Astrocyte (in vitro differentiated cells and primary cell): ENCODE measurements at places on chromosomes 6 and 20. TPM values are rescaled to one million over a fixed set of nuclear protein-coding genes. Genes with fewer than 3 reads are reported as not detected.

Gene EEF1A2
- total RNA-seq = 31.8 and 37.6 TPM in 2 replicates

Gene PSMF1
- total RNA-seq = 133 and 139 TPM in 2 replicates

Gene CAPN11
- not detected in 2 replicates for total RNA-seq

DNA sequence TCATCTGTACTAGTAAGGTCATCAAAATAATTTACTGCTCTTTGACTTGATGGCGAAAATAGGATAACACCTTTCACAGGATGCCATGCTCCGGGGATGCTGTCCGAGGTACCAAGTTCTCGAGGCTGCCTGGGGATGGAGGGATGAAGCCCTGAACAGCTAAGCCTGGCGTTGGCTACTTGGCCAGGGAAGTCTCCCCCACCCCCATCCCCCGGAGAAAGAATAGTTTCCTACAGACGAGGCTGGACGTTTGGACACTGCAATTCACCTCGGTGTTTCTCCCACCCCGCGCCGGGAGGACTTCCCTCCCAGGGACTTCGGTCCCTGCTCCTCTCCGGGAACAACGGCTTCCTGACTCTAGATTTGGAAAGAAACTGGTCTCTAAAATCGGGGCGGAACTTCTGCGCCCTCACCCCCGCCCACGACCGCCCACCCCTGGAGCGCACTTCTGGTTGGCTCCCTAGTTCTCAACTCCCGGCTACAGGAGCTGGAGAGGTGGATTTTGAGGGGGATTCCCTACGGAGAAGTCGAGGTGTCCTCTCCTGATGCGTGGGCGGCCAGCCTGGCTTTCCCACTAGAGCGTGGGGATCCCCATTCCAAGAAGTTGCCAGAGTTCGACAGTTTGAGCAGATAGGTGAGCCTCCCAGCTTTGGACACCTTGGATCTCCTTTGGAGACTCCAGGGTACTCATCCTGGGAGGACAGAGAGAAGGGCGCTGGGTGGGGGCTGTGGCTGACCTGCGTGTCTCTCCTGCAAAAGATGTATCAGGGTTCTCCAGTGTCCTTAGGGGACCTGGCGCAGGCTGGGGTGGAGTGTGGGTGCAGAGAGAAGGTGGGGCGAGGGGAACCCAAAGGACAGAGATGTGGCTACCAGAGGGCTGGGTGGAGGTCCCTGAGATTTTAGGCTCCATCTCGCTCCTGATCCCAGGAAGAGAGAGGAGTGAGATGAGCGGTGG lies 1.1 kb downstream of the PCSK2 start:
- no peak for DNase-seq
- H3K4me1 ChIP-seq = peaks cover 4% of the 10 kb centered on the region
- no peaks in the 10 kb centered on the region for H3K36me3 ChIP-seq
- peaks cover 33% of the 10 kb centered on the region for H3K27me3 ChIP-seq
- H3K27ac ChIP-seq = no peak overlapping the region
- H3K4me3 ChIP-seq = no peak overlapping the region

- H3K27ac ChIP-seq = no peak overlapping the region
- DNase-seq = no peak
- no peak overlapping the region for H3K4me3 ChIP-seq
- H3K36me3 ChIP-seq = no peaks in the 10 kb centered on the region
Measured at GRCh38 chr20:50713657-50714101, 17.7 kb upstream of the PARD6B start.

DNA sequence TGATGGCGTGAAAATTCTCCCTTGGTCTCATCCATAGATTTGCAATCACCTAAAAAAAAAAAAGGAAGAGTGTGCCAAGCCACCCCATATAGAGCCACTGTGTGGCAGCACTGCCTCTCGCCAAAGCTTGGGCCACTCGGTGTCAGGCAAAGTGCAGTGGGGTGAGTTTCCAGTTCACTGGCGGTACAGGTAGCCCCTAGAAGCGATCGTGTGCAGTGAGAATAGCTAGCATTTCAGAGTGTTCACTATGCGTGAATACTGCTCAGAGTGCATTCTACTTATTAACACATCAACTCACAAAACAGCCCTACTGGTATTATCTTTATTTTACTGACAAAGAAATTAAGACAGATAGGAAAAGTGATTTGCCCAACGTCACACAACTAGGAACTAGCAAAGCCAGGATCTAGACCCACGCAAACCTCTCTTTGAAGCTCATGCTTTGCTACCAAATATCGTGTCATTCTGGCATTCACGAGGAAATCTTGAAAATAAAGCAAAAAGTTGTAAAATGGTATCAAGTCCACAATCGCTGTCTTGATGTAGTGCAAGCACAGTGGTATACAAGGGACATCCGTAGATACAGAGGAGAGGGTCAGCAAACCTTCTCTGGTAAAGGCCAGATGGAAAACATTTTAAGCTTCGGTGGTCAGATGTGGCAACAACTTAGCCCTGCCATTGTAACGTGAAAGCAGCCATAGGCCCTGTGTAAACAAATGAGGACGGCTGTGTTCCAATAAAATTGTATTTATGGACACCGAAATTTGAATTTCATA lies 10.4 kb upstream of the GCNT2 start:
- peaks cover 4% of the 10 kb centered on the region for H3K4me1 ChIP-seq
- no peaks in the 10 kb centered on the region for H3K27me3 ChIP-seq
- H3K36me3 ChIP-seq = no peaks in the 10 kb centered on the region
- no peak overlapping the region for H3K27ac ChIP-seq
- DNase-seq = no peak

DNA sequence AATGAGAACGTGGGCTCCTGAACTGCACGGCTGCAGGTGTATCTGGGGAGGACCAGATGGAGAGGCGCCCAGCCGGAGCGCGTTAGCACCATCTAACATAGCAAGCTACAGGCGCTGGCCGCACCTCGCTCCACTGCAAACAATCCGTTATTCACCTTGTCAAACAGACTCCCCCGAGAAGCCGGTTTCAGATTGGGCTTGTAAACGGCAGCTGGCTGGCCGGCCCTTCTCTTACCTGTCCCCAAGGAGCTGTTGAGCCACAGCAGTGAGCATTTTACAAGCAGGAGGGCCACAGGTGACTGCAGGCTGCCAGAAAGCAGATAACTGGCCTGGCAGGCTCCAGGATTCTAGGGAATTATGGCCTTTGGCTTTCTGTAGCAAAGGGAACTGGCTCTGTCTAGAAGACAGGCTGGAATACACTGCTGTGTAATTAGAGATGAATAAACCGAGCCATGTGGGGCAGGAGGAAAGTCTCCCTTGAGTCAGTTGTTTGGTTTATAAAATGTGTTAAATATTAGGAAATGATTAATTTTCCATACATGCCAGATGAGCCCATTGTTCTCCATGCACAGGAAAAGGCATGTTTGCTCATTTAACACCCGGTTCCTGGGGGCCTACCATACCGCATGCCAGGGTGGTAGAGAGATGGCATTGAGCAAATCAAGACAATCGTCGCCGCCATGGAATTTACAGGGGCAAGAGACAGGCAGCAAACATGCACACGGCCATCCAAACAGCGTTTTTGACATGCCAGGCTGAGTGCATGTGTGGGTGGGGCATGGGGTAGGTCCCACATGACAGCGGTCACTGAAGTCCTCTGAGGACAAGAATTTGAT lies 159.3 kb downstream of the NFATC2 start:
- no peak overlapping the region for H3K27ac ChIP-seq
- H3K4me1 ChIP-seq = peaks cover 9% of the 10 kb centered on the region
- no peaks in the 10 kb centered on the region for H3K27me3 ChIP-seq
- no peaks in the 10 kb centered on the region for H3K36me3 ChIP-seq

- H3K27me3 ChIP-seq = no peaks in the 10 kb centered on the region
- H3K4me1 ChIP-seq = no peaks in the 10 kb centered on the region
- no peak overlapping the region for H3K27ac ChIP-seq
- no peaks in the 10 kb centered on the region for H3K36me3 ChIP-seq
- no peak for DNase-seq
- no peak overlapping the region for H3K4me3 ChIP-seq
Measured at GRCh38 chr6:170172392-170172791, 118.5 kb downstream of the DLL1 start.

DNA sequence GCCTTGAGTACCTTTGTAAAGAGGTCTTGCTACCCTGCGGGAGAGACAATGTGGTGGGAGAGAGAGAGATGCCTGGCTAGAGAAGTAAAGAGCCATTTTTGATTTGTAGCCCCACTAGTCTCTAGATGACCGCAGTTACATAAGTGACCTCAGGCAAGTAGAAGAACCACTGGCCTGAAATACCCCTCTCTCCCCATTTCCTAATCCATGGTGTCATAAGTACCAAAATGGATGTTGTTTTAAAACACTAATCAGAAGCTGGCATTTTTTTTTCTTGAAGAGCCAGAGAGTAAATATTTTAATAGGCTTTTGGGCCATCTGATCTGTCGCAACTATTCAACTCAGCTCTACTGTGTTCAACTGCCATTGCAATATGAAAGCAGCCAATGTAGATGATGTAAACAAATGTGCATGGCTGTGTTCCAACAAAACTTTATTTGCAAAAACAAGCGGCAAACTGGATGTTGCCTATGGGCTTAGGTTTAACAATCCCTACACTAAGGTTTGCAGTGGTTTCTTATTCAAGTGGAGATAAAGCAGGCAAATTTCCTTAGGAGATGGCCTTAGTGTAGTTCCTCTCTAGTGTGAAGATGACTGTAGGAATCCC lies 36.5 kb downstream of the RARS2 start:
- H3K27ac ChIP-seq = no peak overlapping the region
- H3K27me3 ChIP-seq = no peaks in the 10 kb centered on the region
- DNase-seq = no peak
- H3K4me3 ChIP-seq = no peak overlapping the region
